ENCODE measurements at places on chromosomes 4 and X.

DNA sequence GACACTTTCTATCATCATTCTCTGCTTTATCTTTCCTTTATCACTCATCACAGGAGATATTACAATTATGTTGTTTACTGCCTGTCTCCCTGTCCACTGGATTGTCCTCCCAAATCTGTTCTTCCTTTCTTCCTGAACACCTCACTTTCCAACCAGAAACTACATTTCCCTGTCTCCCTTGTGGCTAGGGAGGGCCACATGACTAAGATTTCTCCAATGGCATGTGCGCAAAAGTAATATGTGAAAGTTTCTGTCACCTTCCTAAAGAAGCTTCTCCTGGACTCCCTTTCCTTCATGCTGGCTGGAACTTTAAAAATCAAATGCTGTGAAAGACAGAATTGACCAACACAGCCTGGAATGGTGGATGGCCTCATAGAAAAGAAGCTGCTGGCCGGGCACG lies 25.8 kb downstream of the ATP11C start:
- no peak for DNase-seq

- DNase-seq = no peak
These were observed 25.9 kb downstream of the SMIM31 start for GRCh38 chr4:164779811-164780216.

DNA sequence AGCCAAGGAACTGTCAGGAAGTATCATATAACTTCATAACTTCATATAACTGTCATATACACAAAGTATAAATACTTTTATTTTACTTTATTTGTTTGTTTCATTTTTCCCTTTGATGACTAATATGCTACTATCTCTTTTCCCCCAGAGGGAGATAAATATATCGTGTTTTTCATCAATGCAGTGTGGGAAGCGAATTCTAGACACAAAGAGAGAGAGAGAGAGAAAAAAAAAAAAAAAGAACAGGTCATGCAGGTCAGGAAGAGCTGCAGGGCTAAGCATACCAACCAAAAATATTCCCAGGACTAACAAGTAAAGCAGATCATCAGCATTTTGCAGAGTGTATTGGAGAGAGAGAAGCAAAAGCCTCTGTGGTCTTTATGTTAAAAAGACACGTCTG lies 1849.2 kb downstream of the STIM2 start:
- no peak for DNase-seq

DNA sequence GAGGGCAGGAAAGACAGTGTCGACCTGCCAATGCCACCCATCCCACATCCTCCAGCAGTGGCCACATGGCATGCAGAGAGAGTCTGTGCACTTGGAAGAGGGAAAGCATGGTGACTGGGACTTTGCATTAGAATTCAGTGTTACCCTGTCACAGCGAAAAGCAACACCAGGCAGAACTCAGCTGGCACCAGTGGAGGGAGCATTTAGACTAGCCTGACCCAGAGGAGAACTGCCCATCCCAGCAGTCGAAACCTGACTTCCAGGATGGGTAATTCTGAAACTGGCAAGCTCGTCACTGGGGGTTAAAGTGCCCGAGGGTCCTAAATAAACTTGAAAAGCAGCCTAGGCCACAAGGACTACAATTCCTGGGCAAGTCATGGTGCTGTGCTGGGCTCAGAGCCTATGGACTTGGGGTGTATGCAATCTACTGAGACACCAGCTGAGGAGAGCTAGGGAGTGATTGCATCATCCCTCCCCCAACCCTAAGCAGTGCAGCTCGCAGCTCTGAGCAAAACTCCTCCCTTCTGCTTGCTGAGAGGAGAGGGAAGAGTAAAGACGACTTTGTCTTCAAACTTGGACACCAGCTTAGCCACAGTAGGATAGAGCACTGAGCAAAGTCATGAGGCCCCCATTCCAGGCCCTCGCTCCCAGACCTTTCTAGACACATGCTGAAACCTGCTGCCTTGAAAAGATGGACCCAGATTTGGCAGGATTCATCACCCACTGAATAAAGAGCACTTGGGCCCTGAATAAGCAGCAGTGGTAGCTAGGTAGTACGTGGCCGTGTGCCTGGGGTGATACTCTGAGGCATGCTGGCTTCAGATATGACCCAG lies 68.8 kb downstream of the DDX60L start:
- DNase-seq = no peak

GRCh38 chr4:24885342-24885741 lies 27.5 kb downstream of the CCDC149 start:
- no peak for DNase-seq

Data from activated CD4-positive, CD25-positive, alpha-beta regulatory T cell treated with anti-CD3 and anti-CD28 coated beads, Interleukin-2, amount 50 U/mL, for 72 hours (primary cell).